CD4-positive, alpha-beta T cell treated with Interleukin-15 for 4 hours (primary cell): ENCODE measurements at places on chromosomes 6 and 20.
A peak's percentile ranks its signal among the peaks of the same experiment; 100 is the strongest.

GRCh38 chr6:9172096-9172495, 736.8 kb upstream of the SLC35B3 start:
- no peak for DNase-seq

DNA sequence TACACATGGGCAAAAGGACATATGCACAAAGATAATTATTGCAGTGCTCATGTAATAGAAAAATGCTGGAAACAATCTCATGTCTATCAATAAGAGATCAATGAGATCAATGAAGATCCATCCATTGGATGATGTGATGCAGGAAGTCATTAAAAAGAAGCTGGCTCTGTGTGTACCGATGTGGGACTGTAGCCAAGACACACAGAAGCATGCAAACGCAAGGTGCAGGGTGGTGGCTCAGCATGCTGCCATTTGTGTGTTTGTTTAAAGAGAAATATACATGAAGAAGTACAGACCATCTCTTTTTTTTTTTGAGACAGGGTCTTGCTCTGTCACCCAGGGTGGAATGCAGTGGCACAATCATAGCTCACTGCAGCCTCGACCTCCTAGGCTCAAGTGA, 33.1 kb upstream of the KCNB1 start:
- DNase-seq, result no peak

GRCh38 chr20:31967830-31968249, at the start of gene XKR7:
TSS of gene XKR7 (plus strand) at chr20:31968151. CDS start at chr20:31968176, 25 bp downstream.
- DNase-seq, result no peak

DNA sequence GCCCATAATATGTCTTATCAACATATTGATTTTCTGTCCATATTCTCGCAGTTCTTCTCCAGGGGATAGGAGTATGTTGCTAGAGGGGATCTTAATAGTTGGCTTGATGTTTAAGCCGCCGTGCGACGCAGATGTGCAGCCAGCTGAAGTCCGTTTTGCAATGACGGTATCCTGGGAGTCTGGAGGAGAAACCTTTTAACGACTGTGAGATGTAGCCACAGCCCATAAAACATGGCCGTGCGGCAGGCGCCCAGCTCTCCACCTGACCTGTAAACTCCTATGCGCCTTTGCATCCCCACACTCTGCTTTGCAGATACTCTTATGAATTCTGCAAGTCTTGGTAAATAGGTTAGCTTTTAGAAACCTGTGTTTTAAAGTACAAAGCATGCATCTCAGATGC, 36.9 kb downstream of the BMP6 start:
- DNase-seq, result no peak

- no peak for DNase-seq
Measured at GRCh38 chr20:43383026-43383795, 74.5 kb upstream of the SRSF6 start.

- DNase-seq, result no peak
Measured at GRCh38 chr20:19079536-19080299, 132.7 kb upstream of the SLC24A3 start.

DNA sequence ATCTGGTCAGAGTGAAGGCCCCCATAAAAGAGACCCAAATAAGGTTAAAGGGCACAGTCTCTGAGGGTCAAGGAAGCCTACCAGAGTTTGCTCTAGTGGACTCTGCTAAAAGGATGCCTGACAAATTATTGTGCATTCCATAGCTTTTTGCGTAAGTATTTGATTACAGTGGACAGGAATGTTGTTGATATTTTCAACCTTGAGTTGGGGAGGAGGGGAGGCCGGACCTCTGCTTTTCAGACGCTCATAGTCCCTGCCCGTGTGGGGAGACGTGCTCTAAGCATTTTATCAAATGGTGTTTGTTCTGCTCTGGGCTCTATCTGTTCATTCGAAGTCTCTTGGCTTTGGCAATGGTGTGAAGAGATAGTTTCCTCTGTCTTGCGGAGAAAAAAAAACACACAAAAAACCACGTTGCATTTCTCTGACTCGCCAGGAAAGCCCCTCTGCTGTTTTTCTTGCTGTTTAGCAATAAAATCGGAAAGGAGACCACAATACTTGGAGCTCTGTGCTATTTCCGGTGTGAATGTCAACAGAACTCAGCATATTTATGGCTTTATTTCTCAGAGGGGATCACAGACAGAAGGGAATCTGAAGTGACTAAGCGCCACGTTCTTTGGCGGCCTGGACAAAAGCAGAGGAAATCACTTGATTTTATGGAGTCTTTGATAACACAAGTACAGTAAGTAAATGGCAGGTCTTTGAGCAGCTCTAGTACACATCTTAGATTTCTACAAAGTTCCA, 159.8 kb downstream of the ZFP64 start:
- peak; percentile 36 for DNase-seq

DNA sequence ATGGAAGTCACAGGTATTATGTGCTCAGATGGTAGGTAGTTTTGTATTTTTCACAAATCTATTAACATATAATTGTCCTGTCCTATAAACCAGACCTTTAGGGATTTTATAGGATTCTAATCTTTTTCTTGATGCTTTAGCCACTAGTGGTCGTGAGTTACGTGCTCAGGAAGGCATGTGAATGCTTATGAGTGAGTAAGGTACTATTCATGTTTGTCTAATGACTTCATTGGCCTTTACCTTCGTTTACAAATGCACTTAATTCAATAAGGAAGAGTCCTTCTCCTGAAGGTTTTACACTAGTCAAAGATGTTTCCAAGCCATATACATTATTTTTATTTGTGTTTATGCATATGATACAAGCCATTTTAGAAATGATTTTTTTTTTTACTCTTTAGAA, 23.0 kb downstream of the PACRG start:
- no peak for DNase-seq

GRCh38 chr6:162777091-162777490, 49.3 kb downstream of the PACRG start:
- no peak for DNase-seq

DNA sequence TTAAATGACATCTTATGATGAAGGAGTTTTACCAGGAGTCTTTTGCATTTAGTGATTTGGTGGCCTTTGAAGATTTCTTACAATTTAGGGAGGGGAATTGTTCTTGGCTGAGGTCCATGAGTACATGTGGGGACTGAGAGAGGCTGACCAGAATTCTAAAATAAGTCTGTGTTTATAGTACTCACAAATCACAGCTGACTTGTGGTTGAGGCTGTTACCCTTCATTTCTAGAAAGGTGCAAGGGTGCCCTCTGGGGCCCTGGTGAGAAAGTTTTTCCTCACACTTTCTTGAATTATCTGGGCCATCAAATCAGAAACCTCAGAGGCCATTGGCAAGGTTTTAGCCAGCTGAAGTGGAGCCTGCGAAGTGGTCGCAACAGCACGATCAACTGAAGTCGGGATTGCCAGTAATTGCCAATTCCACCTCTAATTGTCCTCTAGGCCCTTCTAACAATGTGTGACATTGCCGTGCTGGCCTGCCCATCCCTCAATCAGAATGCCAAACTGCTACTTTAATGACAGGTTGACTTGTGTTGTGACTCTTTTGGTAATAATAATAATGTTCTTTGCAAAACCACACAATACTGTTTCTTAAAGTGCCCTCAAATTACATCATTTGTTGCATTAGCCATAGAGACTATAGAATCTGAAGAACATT, 221.6 kb downstream of the OGFRL1 start:
- DNase-seq, result no peak

GRCh38 chr6:73866305-73866704, 170.3 kb downstream of the CD109 start:
- DNase-seq, result no peak

- peak; percentile 40 for DNase-seq
Measured at GRCh38 chr6:13486679-13487121, 700 bp downstream of the GFOD1 start.

DNA sequence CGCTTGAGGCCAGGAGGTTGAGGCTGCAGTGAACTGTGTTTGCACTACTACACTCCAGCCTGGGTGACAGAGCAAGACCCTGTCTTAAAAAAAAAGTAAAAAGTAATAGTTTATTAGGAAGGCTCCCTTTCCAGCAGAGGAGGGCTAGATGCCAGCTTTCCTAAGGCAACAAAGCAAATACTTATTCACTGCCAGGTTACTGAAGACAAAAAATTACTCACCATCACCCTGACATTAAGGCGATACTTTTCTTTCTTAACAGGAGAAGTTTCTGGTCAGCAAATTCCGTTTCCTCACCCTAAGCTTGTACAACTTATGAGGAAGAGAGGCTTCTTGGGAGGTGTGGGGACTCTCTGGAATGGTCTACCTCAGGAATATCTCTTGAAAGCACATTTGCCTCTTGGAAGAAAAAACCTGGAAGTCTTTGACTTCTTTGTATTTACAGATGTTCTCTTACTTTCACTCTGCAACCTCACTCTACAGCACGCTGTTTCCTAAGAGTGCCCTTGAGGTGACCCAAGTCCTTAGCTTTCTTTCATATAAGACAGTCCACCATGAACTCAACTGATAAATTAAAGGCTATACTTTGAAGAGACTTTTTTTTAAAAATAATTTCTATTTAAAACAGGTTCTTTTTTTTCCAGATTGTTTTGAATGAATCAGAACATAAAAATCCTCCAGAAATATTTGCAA, 52.9 kb upstream of the TRAF3IP2 start:
- no peak for DNase-seq

GRCh38 chr6:57247603-57248002, 25.5 kb upstream of the RAB23 start:
- no peak for DNase-seq

- DNase-seq, result no peak
Measured at GRCh38 chr20:64047046-64047389, 2.4 kb downstream of the SOX18 start.

DNA sequence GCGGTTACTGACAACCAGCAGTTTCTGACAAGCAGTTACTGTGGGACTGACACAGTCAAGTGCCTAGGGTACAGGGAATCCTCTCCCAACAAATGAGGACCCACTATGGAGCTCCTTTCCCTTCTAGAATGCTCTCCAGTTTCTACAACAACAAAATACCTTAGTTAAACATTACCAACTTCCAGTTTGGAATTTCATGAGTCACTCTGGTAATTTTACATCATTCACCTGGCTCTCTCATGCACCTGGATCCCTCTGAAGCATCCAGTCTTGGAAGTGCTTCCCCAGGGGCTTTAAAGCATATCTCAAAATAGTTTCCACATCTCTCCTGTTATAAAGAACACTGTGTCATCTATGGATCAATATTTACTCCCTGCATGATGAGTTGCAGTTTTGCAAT, 286.7 kb upstream of the SPTLC3 start:
- DNase-seq, result no peak

GRCh38 chr6:135498185-135498841, 773 bp upstream of the AHI1 start:
- DNase-seq, result peak; percentile 71

DNA sequence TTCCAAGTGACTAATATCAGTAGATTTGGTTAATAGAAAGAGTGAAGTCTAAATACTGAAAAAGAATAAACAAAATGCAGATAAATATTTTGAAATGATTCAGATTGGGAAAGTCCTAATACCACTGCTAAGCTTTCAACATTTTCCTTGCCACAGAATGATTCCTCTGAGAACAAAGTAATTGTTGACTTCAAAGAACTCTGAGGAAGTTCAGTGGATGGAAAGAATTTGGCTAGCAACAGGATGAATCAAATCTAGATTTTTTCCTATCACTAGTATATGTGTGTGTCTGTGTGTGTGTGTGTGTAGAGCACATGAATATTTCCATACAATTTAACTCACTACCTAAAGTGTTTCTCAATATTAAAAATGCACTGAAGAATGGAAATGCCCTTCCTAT, 107.9 kb upstream of the PREP start:
- no peak for DNase-seq

DNA sequence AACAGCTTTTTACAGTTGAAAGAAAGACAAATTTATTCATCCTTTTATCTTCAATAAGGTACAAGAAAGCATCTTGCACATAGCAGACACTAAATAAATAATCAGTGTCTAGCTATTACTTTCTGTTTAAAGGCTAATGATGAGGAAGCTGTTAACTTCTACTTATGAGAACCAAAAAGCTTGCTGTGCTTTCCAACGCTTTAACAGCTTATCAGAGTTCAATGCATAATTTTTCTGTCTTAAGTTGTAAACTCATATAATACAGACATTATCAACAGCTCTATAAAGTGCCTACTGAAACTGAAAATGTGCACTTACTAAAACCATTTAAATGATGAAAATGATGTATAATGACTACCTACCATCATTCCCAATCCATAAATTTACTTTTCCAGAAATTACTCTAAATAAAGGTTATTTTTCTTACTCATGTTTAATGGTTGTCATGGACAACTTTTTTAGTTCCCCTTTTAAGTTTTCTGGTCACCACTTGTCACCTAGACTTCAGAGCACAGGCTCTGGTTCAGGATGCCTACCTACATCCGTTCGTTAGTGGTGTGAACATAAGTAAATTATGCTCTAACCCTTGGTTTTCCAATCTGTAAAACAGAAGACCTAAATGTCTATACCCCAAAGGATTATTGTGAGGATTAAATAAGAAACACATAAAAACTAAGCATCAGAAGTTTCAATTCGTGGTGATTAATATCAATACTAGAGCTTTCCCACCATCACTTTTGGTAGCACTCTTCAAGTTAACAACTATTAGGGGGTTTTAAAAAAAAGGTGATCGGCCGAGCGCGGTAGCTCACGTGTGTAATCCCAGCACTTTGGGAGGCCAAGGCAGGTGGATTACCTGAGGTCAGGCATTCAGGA, 8.0 kb downstream of the PNISR start:
- no peak for DNase-seq

- DNase-seq, result no peak
Measured at GRCh38 chr20:20010639-20011500, 6.3 kb upstream of the NAA20 start.

- no peak for DNase-seq
Measured at GRCh38 chr6:16045238-16045637, 83.6 kb upstream of the MYLIP start.

- DNase-seq, result no peak
Measured at GRCh38 chr20:52536841-52537400, 345.3 kb upstream of the ZFP64 start.

GRCh38 chr6:6362056-6362840, 41.8 kb upstream of the F13A1 start:
- no peak for DNase-seq
